Fibroblast of mammary gland (primary cell): ENCODE measurements at places on chromosomes 4 and X.

- no peak for DNase-seq
Measured at GRCh38 chr4:2245787-2246275, 3.9 kb upstream of the HAUS3 start.

DNA sequence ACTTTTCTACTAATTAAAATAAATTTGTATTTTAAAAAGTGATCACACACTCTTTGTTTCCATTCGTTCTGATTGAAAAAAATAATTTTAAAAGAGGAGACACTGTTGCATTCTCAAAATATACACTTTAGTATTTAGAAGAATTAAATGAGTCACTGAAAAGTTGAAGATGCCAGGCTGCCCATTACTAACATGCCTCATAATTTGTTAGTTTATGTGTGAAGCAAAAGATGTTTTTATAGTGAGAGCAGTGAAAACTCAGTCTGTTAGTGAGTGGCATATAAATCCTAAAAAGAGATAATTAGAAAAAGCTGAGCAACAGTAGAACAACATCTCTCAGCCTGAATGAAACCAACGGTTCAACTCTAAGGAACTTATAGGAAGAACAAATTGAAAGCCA lies 143.4 kb downstream of the CDS1 start:
- peak; percentile 21 for DNase-seq

DNA sequence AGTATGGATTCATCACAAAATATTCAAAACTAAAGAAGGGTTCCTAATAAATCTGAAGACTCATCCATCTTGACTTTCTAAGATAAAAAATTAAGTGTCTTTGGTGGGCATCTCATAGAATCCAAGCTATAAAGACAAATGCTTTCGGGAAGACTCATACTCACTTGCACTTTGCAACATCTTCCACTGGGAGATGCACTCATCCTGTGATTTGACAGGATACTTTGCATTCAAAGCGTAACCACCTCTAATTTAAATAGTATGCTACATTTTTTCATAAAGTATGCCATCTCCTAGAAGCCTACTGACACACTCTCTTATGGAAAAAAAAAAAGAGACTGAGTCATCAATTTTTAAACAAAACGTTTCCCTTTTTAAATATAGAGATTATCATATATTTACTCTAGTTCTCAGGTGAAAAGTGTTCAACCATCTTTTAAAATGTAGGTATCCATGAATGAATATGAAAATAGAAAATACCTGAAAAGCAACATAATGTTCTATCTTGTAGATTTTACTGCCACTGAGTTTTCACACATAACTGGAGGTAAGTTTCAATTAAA lies 119.6 kb downstream of the KLHL13 start:
- DNase-seq = peak; percentile 11

DNA sequence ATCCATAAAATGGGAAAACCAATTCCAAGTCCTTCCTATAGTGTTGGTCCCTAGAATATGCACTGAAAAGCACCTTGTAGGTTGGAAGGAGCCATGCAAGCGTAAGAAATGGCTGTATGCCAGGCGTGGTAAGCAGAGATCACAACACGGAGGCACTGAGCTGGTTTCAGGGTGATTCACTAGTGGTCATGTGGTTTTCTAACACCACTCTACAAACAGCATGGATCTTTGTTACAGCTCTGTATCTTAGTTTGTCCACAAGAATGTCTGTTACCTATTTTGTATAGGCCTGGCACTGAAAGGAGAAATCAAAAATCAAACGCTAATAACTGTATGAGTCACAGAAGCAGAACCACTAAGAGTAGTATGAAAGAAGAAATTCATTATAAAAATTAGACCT lies 71.9 kb downstream of the MAGEB17 start:
- peak; percentile 76 for DNase-seq

DNA sequence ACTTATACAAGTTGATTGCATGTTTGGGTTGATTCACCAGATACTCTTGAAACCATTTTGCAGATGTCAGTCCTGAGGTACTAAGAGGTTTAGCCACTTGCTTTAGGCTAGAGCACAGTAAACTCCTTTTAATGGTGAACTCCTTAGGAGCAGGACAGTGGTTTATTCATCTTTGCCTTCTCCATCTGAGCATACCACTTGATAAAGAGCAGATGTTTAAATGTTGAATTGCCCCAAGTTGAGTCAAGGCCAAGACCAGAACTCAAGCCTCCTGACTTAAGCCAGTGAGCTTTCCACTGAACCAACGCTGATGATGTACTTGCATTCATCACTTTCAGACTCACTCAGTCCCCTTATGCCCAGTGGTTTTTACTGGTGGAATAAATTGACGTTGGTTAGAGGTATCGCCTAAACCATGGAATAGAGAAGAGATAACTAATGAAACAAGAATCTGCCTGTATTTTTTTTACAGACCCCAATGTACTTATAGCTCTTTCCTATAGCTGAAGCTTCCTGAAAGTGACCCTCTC lies 7.5 kb downstream of the DAPP1 start:
- peak; percentile 16 for DNase-seq

GRCh38 chr4:7173841-7174449 lies 18.4 kb upstream of the SORCS2 start:
- DNase-seq = no peak

DNA sequence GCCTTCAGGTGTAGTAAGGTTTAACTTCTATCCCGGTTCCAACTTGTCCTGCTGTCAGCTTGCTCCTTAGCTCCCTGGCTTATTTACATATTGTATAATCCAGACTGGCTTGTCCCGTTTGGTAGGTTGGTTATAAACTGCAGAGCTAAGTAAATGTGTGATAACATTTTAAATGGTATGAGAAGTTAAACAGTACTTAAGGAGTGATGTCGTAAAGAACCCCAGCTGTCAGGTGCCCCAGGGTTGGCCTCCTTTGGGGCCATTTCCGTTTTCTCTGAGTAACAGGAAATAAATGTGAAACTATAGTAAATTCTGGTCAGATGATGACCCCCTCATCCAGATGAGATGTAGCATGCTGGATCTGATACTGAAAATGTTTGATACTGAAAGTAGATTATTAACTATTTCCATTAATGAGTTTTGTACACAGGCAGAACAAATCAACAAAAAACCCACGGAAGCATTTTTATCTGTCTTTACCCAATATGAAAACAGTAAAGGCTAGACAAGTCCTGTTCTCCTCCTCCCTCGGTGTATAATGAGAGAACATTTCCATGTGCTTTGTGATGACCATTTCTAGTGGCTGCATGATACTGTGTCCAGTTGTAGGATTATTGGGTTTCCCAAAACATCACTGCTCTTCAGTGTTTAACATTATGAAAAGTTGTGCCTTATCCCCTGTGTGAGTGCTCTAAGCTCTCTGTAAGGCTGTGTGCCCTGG lies 22.4 kb downstream of the GAB1 start:
- DNase-seq = peak; percentile 60

DNA sequence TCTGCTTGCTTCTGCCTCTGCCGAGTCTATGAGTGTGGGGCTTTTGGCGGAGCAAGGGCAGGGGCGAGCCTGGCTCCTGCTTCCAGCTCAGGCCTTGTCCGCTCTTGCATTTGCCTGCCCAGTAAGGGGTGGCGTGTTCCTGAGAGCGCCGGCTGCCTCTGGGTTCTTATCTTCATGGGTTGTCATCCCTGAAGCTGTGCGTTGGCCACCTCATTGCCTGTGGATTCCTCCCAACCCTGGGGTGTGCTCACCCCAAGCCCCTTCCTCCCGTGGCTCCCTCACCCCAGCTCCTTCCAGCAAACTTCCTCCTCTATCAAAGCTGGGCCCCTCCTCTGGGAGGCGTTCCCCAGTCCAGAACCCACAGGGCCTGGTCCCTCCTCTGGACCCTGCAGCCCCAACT lies 17.5 kb downstream of the SH3BP2 start:
- no peak for DNase-seq

GRCh38 chr4:126630230-126630629 lies 1002.5 kb upstream of the INTU start:
- peak; percentile 35 for DNase-seq
